OCI-M1 (cell line): ENCODE measurements at places on chromosomes 1 and 21.
A peak's percentile ranks its signal among the peaks of the same experiment; 100 is the strongest.

DNA sequence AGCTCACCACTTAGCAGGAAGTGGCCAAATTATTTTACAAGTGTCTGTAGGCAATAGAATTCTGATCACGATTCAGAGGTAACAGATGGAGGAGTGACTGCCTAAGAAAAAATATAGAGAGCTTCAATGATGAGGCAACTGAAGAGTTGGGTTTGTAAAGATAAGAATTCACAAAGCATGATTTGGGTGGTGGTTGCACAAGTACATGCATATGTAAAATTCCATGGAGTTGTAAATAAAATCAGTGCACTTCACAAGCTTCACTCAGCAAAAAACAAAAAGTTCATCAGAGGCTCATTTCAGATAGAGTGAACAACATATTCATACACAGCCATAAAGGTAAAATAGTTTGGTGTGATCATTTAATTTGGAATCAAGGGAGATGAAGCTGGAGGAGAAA lies 10.9 kb downstream of the ANP32E start:
- no peak for DNase-seq

GRCh38 chr1:86779308-86780191 lies 75.2 kb downstream of the SH3GLB1 start:
- DNase-seq = no peak

DNA sequence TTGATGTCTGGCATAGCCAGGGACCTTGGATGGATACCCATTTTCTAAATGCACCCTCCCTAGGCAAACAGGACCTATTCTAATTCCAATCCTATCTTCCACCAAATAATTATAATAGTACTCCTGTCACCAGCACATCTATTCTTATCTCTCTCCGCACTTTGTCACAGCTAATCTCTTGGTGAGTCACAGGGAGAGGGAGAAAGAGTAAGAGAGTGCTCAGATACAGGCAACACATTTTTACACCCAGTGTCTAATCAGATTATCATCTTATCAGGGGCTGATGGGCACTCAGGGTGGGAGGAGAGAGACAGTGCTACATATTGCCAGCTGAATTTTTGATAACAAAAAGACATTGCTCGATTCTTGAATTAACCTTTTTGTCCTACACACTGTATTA lies 275.0 kb upstream of the BEND5 start:
- DNase-seq = no peak

GRCh38 chr1:172885411-172885810 lies 165.3 kb downstream of the TNFSF18 start:
- no peak for DNase-seq

- no peak for DNase-seq
These were observed 29.2 kb downstream of the EPHB2 start for GRCh38 chr1:22739648-22740385.

GRCh38 chr1:2803931-2804627 lies 2.6 kb upstream of the TTC34 start:
- DNase-seq = no peak

DNA sequence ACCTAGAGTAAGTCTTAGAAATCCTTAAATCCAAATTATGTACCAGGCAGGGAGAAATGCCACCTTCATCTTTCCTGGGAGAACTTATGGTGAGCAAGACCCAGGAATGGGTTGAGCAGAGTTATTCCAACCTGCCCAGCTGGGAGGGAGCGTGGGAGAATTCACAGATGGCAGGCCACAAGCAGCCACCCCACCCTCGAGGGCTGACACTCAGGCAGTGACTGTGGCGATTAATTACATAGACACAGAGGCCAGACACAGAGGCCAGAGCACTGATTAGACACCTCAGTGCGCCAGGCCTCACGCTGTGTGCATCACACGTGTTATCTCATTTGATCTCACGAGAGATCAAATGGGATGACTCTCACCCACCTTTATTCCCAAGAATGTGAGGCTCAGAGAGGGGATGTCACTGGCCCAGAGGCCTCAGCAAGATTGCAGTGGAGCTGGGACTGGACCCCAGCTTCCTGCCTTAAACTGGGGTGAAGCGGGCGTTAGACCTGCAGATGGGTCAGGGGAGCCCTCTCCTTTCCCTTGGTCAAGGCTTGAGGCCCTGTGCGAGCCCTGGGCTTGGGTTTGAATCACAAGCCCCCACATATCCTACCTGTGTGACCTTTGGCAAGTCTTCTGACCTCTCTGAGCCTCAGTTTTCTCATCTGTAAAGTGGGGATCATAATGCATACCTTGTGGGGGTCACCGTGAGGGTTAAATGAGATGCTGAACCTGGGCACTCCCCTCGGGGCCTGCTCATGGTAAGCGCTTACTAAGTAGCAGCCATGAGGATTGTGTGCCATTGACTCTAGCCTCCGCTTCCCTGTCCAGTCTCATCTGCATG lies 28.8 kb upstream of the PADI4 start:
- DNase-seq = no peak

DNA sequence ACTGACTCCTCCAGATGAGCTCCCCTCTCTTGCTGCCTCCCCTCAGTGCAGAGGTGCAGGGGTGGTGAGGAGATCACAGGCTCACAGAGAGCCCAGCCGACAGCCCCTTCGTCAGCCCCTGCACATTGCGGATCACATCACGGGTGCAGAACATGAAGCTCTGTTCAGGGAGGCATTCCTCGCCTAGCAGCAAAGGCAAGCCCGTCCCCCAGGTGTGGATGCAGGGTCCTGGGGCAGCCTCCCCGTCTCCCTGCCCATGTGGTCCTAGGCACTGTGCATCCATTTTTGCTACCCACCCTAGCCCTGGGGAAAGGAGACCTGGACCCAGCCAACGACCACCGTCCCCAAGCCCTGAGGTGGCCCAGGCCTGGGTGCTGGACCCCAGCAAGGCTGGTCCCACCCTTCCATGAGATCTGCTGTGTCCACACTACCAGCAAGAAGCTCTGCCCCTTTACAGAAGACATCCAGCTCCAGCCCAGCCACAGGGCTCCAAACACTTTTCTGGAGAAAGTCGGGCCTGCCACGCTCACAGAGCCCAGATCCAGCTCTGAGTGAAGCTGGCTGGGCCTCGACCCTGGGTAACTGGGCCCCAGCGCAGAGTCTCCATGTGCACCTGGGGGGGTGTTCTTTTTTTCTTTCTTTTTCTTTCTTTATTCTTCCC lies 248.7 kb downstream of the NPHP4 start:
- no peak for DNase-seq

- DNase-seq = peak; percentile 92
These were observed 832.6 kb upstream of the TMPRSS15 start for GRCh38 chr21:19236209-19236608.

DNA sequence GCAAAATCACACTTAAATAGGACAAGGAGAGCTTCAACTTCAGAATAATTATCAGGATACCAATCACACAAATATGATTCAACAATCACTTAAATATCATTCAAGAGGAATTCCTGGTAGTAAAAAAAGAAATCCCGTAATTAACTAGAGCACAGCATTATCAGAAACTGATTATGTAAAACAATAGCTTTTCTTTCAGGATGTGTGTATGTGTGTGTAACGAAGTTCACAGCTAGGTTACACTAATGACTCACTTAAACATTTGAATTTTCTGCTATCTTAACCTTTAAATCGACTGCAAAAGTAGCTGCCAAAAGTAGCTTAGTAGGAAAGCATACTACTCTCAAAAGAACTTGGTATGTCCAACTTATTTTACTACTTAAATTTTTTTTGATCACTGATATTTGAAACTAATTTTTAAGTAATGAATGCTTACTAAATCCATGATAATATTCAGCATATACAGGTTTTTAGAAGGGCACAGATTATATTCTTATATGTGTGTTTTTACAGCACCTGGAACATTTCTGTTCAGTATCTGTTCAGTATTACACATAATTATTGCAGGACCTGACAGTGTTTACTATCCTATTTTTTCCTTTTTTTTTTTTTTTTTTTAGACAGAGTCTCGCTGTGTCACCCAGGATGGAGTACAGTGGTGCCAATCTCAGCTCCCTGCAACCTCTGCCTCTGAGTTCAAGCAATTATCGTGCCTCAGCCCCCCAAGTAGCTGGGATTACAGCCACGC lies 4.2 kb downstream of the RERE start:
- no peak for DNase-seq

GRCh38 chr1:245690156-245690690 lies 535.4 kb downstream of the KIF26B start:
- DNase-seq = no peak

DNA sequence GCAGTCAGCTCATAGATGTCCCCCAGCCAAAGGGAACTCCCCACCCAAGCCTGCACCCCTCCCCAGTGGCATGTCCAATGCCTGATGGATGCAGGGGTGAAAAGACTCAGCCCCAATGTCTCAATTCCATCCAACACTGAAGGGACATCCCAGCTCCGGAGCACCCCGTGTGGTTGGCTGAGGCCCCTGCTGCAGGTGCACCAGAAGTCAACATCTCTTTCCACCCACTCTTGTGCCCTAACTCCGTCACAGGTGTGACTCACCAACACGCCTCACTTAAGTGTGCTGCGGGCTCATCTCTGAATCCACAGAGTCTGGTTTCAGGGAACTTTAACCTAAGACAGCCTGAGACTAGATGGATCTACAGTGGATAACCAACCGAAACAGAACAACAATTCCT lies 40.9 kb upstream of the ZBTB18 start:
- no peak for DNase-seq

GRCh38 chr1:201659572-201659971 lies 120.6 kb downstream of the NAV1 start:
- no peak for DNase-seq

- peak; percentile 71 for DNase-seq
These were observed 303.6 kb downstream of the USH2A start for GRCh38 chr1:216119600-216119999.

DNA sequence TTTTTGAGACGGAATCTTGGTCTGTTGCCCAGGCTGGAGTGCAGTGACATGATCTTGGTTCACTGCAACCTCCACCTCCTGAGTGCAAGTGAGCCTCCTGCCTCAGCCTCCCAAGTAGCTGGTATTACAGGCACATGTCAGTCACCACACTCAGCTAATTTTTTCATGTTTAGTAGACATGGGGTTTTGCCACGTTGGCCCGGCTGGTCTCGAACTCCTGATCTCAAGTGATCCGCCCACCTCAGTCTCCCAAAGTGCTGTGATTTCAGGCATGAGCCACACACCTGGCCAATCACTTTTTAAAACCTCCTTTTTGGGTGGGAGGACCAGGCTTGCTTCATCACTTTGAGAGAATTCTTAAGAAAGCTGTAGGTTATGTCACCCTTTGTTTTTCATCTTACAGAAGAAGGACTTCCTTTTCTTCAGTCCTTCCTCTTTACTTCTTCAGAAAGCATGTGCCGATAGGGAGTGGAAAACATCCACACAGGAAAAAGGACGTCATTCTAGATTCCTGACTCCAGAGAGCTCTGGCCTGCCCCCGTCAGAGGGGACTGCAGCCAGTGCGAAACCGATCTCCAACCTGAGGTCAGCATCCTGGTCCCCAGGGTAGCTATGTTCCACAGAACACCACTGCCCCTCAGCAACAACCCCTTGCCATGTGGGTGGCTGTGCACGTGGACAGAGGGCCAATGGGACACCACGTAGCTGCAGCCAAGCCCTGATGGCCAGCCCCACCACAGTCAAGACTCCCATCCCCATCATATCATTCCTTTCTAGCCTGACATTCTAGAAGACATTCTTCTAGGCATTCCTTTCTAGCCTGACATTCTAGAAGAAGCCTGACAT lies 21.9 kb downstream of the NCF2 start:
- DNase-seq = no peak

GRCh38 chr1:231519166-231519565 lies 9.3 kb upstream of the TSNAX start:
- no peak for DNase-seq

DNA sequence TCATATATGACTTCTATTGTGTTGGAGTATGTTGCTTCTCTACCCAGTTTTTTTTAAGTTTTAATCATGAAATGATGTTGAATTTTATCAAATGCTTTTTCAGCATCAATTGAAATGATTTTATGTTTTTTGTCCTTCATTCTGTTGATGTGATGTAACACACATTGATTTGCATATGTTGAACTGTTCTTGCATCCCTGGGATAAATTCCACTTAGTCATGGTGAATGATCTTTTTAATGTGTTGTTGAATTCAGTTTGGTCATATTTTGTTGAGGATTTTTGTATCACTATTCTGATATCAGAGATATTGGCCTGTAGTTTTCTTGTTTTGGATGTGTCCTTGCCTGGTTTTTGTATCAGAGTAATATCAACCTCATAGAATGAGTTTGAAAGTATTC lies 46.6 kb upstream of the CD55 start:
- DNase-seq = no peak

- no peak for DNase-seq
These were observed 56.2 kb upstream of the EPS8L3 start for GRCh38 chr1:109819906-109820305.

GRCh38 chr1:50348449-50349241 lies 74.6 kb downstream of the DMRTA2 start:
- DNase-seq = peak; percentile 86

GRCh38 chr1:205580923-205581180 lies 51.0 kb downstream of the ELK4 start:
- no peak for DNase-seq
